ENCODE measurements at places on chromosomes 13 and 19. TPM values are rescaled to one million over a fixed set of nuclear protein-coding genes. Genes with fewer than 3 reads are reported as not detected.

DNA sequence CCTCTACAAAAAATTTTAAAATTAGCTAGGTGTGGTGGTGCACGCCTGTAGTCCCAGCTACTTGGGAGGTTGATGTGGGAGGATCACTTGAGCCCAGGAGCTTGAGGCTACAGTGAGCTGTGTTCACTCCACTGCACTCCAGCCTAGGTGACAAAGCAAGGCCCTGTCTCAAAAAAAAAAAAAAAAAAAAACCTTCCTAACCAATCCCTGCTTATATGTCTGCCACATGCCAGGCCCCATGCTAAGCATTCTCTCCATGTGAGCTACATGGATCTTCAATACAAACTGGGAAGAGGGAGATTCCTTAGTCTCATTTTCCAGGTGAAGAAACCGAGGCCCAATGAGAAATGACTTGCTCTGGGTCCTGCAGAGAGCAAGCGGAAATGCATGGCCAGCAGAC lies 2.3 kb upstream of the OVOL3 start:
- no peak for DNase-seq

- DNase-seq, result no peak
Observed at GRCh38 chr19:4342314-4342614, 1.1 kb upstream of the MPND start.

SERTM1 gene
- polyA plus RNA-seq, result 0.50 TPM

- DNase-seq, result no peak
Observed at GRCh38 chr19:1183543-1184172, 9.6 kb upstream of the SBNO2 start.

- no peak for DNase-seq
Observed at GRCh38 chr19:51386882-51387520, 773 bp downstream of the LIM2 start.

DNA sequence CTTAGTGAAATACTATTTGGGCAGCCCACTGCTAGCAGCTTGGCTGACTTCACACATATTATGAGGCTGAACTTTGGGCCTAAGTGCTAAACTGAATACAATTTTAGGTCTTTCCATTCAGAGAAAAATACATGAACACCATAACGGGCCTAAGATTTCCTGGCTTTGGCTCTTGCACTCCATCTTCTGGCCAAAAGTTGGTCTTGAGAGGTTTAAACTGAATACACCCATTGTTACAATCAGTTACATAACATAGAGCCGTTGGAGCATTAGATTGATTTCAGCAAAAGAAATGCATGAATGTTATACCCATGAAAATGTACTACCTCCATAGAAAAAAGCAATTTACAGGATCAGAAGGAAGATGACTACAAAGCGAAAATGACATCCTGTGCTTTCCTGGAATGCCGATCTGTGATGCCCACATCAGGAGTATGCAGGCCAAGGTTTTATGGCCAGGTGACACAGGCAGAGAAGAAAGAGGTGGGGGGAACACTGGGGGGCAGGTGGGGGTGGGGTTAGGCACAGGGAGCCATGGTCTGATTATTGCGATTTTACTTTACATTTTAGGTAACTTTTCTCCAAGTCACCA lies 11.1 kb upstream of the SHISA2 start:
- DNase-seq, result no peak

RGCC gene
- polyA plus RNA-seq, result 10.7 TPM

GRCh38 chr19:33514885-33515551 lies 6.6 kb downstream of the PEPD start:
- DNase-seq, result no peak

APC2 gene
- polyA plus RNA-seq, result 1.9 TPM

DNA sequence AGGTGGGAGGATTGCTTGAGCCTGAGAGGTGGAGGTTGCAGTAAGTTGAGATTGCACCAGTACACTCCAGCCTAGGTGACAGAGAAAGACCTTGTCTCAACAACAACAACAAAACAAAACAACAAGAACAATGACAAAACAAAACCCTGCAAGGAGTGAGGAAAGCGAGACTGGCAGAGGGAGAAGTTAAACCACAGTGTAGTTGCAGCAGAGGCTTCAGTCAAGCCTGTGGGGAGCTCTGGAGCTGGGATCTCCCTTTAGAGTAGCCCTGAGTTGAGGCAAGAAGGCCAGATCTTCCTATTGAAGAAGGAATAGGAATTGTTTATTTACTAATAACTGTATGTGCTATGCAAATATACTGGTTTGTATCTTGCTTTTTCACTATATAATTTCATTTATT lies 25.3 kb upstream of the RNASEH2B start:
- no peak for DNase-seq

GRCh38 chr13:105625691-105626090 lies 909.8 kb downstream of the EFNB2 start:
- DNase-seq, result peak; percentile 13

DNA sequence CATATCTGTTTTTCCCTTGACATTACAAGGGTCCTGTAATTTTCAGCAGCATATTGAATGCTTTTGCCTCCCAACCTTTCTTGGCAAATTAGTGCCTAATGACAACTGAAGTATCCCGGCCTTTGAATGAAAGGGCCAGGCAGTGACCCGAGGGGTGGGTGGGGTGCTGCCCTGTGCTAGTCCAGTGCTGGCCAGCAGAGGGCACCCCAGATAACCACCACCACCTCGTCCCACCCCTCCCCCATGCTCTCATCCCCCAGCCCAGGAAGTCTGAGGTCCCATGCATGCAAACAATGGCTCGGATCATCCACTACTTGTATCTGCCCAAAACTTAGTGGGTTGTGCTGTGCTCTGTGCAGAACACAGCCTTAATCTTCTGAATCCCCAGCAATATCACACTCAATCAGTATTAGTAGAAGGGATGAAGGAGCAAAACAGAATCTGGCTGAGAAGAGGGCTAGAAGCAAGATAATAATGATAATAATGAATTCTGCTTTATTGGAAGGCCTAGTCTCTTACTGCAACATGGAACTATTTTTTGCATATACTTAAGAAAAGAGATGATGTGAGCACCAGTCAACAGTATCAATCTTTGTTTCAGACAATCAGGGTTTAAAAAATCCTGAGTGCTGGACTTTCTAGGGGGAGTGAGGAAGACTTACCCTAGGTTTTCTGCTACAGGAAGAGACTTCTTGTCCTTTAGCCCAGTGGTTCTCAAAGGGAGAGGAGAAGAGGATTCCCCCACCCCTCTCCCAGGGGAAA lies 3.8 kb downstream of the ATP12A start:
- no peak for DNase-seq

MZT1 gene
- polyA plus RNA-seq, result 21.0 TPM

DNA sequence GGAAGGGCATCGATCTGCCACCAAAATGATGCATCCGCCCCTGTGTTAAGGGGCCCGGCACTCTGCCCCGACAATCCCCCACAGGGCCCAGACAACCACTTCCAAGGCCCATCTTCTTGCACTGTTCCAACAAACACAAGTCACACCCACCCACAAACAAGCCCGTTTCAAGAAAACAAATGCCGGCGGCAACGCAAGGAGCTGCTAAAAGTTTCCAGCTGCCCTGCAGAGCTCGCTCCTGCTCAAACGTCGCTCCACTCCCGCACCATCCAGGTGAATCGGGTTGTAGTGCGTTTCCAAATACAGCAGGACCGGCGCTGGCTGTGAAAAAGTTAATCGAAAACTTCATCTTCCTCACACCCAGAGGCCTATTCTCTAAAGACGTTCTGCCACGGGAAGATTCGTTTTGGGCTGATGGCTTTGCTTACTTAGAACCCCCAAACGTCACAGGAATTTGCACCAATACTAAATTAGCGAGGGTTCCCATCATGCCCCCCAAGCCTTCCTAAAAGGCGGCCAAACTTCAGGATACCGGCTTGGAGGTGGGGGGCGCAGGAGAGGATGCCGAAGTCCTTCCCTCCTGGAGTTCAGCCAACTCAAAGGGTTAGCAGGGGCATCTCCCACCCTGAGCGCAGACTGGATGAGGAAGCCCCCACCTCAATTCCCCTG lies 107.4 kb upstream of the DOCK9 start:
- no peak for DNase-seq

ADAMTS10 gene
- 51.8 TPM for polyA plus RNA-seq

DNA sequence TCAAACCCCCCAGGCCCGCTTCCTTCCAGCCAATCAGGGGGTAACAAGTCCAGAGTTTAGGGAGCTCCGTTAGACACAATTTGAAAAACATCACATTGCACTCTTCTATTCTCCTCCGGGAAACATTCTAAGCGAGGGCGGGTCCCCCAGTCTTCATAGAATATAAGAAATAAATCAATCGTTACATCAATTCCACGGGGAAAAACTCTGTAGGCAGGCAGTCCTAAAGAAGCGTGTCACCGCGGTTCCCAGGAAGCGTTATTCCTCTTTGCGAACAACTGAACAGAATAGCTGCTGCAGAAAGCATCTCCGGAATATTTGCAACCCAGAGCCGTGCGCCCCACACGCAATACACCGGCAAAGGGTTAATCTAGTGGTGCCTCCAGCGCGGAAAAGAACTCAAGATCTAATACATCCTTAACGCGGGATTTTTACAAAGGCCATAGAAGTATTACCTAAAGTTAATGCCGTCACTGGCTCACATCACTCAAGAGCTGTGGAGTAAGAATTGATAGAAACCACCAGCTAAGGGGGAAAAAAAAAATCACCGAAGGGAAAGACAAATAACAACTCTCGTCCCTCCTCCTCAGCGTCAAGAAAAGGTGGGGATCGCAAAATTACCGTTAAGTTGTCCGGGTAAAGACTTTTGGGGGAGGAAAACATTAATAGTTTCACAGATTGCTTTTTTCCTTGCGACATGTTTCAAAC lies 65.1 kb downstream of the KCNRG start:
- no peak for DNase-seq

HSD17B14 gene
- 23.7 TPM for polyA plus RNA-seq

DNA sequence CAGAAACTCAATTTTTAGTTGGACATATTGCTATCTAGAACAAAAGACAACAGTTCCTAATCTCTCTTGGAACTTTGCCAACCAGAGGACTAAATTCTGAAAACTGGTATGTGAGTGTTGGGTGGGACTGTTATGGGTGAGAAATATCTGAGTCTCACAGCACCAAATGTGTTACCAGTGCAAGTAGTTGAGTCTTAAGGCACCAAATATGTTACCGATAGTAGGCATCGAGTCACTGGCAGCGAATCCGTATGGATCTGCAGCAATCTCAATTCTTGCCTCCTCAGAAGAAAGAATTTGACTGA lies 575.2 kb downstream of the DACH1 start:
- no peak for DNase-seq

DNA sequence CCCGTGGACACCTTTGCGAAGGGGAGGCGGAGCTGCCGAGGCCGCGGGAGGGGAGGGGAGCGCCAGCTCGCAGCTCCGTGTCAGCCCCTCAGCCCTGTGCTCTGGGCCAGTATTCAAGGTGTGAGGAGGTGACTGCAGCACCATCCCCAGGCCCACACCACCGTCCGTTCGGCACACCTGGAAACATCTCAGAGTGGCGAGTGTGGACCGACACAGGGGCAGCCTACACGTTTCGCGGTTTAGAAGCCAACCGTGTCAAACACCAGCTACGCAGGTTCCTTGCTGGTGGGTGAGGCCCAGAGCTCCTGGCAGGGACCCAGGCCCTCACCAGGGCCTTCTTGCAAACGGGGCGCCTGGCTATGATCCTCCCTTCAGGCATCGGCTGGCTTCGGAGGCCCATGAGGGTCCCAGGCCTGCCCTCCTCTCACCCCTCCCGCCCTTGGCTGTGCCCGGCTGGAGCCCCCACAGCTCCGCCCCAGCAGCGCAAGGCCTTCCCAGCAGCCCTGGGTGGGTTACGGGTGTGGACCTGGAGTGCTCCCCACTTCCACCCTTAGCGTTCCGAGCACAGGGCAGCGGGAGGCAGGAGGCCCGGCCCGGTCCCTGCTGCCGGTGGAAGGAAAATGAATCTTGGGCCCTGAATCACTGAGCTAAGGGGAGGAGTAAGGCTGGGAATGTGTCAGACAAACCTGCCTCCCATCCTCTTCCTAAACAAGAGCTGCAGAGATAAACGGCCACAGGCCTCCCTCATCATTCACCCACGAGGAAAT lies 1.2 kb downstream of the C13orf46 start:
- no peak for DNase-seq

- no peak for DNase-seq
Observed at GRCh38 chr13:68099631-68100030, 869.5 kb upstream of the PCDH9 start.

GRCh38 chr13:62482351-62482750 lies 1066.7 kb upstream of the PCDH20 start:
- no peak for DNase-seq

DNA sequence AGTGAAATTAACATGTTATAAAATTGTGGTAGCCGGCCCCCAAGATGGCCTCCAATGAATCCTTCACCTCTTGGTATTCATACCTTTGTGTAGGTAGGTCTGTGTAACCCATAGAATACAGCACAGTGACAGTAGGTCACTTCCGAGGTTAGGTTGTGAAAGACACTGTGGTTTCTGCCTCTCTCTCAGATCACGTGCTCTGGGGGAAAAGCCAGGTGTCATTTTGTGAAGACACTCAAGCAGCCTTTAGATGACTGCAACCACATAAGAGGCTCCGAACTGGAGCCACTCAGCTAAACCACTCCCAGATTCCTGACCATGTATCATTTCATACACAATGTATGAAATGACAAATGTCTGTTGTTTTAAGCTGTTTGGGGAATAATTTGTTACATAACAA lies 9.8 kb upstream of the USPL1 start:
- no peak for DNase-seq

DNA sequence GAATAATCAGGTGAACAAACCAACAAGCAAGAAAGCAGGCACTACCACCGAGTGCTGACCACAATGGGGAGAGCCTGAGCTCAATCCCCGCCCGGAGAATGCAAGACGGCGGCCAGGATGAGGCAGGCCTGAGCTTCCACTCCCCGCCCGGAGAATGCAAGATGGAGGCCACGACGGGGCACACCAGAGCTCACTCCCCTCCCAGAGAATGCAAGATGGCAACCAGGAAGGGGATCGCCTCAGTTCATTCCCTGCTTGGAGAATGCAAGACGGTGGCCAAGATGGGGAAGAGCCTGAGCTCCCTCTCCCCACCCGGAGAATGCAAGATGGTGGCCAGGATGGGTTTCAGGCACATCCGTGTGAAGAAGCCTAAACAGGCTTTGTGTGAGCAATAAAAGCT lies 24.7 kb upstream of the MIER2 start:
- DNase-seq, result no peak

- DNase-seq, result no peak
Observed at GRCh38 chr13:96279904-96280303, 190.0 kb downstream of the HS6ST3 start.

ZNF575 gene
- polyA plus RNA-seq, result 3.3 TPM

DNA sequence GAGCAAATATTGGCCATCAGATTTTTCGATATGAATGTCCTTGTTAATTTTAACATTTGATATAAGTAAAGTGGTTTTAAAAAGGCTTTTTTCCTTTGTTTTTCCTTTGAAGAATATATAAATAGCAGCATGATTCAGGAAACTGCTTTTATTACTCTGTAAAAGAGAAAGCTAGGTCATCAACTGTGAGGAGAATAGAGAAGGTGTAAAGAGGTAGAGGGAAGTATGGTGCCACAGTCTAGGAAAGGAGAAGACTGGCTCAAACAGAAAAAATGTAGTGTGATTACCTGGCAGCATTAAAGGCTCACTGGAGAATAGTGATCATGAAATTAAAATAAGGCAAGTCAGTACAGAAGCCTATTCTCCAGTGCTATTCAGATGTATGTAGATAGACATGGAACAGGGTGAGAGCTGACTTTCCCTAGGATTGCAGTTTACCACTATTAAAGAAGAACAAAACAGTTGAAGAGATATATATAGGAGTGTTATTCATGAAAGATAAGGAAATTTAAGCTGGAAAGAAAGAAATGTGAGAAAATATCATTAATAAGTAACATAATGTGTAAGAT lies 1115.9 kb upstream of the PCDH9 start:
- no peak for DNase-seq

SHISA2 gene
- polyA plus RNA-seq, result 67.6 TPM

GRCh38 chr19:8022275-8022674 lies 16.8 kb upstream of the ELAVL1 start:
- no peak for DNase-seq
